Mesothelial cell of epicardium (in vitro differentiated cells): ENCODE measurements at places on chromosomes 4 and X.

DNA sequence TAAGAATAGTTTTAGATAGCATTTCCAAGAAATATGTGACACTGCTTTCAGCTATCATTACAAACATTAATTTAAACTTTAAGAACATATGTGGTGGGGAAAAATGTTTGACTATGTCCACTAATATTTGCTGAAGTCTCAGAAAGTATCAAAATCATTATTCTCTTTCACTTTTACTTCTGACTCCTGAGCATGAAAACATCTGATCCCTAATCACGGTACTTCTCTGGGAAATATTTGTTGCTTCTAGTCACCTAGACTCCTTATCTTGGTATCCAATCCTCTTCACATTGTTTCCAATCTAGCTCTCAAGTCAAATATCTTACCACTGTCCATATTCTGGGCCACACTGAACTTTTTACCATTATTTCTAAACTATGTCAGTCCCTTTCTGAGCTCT, 10.8 kb downstream of the NUDT6 start:
- no peak for DNase-seq

- no peak for DNase-seq
These were observed 53.0 kb upstream of the GABRA2 start for GRCh38 chr4:46442963-46443362.

DNA sequence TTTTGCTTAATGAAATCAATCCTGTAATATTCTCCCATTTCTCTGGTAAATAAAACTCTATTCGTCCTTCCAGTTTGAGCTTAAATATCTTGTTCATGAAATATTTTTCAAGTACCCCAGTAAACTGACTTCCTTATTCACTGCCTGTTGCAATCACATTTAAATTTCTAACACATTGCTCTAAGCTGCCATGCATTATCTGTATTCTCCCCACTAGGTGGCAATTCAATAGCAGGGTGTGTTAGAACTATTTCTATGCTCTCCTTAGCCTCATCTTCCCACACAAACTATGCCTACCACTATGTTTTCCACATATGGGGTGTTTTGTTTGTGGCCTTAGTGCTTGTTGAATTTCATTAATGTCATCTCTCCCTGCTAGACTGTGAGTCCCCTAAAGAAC, 377.1 kb upstream of the HS3ST1 start:
- DNase-seq, result no peak

- no peak for DNase-seq
These were observed 510.1 kb downstream of the GALNTL6 start for GRCh38 chr4:172323288-172323687.

DNA sequence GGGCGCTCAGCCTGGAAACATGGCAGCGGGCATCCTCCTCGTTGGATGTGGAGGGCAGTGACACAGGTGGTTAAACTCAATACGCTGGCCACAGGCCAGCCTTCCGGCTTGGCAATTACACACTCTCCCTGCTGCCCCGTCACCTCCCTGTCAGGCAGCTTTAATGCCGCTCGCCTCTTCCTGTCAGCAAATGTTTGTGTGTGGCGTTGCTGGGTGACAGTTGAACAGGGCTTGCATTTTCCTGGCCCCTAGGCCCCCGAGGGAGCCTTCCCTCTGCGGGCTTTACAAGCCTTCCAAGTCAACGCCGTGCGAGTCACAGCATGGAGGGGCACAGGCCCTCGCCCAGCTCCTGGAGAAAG, 620.0 kb downstream of the BCOR start:
- no peak for DNase-seq

DNA sequence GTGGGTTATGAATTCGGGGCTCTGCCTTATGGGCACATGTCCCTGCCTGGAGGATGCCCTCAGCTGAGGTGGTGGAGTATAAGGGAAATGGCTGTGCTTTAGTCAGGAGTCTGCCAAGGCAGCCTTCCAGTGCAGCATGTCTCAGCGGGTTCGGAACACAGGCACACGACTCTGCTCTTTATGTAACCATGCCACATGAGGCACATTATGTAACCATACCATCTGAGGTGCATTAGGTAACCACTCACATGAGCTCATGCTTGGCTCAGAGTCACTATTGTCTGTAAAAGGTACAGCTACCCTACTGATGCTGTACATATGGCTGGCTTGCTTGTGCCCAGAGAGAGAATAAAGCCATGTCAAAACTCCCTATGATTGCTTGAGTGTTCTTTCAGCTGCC, 723.6 kb downstream of the TRAM1L1 start:
- DNase-seq, result no peak

- DNase-seq, result no peak
These were observed 15.6 kb downstream of the DCK start for GRCh38 chr4:71009086-71009485.

GRCh38 chrX:148672517-148672916, 172.1 kb downstream of the AFF2 start:
- no peak for DNase-seq
